ENCODE measurements at places on chromosomes 16 and 17.

GRCh38 chr17:7739746-7740145 lies 22.2 kb downstream of the DNAH2 start:
- no peak for DNase-seq

GRCh38 chr17:27345141-27345904 lies 51.4 kb downstream of the WSB1 start:
- no peak for DNase-seq

DNA sequence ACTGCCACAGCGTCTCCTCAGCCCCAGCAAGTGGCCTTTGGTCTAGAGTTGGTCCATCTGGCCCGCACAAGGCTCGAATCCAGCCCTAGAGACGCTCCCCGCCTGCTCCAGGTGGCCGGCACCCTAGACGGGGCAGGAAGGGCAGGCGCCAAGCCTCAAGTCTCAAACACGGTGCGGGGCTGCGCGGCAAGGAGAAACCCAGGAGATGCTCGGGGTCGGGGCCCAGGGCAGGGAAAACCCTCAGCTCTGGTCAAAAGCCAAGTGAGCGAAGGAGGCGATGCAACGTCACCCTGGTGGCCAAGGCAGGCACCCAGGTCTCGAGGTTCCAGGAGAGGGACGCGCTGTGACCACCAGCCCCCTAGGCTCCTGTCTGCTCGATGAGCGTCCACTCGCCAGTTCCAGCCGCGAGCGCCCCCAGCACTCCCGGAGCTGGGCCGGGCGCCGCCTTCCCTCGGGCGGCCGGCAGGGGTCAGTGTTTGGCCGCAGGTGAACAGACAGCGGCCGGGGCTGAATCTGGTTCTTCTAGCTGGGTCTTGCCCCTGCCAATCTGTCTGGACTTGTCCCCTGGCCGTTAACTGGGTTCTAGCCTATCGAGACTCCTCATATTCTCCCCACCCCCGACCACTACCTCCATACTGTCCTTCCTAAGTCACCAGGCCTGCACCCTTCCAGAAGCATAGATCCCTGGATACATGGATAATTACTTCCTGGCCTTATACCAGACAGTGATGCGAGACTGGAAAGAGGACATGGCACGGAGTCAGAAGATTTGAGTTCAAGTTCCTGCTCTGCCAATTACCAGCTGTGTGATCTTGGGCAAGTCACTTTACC lies 44.0 kb downstream of the PRAC1 start:
- no peak for DNase-seq

DNA sequence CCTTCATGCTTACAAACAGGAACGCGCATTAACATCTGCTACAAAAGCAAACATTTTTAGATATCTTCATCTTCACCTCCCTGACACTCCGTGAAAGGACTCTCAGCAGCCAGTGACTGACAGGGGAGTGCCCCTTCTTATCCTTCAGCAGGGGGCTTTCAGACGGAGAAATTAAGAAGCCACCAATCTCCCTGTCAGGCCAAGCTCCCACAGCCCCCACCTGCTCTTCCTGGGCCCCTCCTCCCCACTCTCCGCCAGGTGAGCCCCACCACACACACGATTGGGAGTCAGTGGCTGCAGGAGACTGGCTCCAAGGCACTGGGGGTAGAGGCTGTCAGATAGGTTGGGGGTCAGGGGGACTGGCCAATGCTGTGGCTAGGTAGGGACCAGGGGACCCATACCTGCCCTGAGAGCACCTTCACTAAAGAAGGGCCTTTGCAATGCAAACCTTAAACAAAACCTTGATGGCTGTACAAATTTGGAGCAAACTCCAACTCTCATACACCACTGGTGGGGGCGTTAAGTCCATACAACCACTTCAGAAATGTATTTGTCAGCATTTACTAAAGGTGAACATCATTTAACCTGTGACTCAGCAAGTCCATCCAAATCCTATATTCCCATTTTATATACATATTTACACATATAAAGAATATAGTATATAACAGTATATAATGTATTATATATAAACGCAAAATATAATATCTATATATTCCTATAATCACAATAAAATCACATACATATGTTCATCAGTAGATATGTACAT lies 232.2 kb downstream of the ZNF423 start:
- DNase-seq: no peak

- DNase-seq: no peak
Observed at GRCh38 chr16:10959161-10959560, 14.8 kb downstream of the CLEC16A start.

DNA sequence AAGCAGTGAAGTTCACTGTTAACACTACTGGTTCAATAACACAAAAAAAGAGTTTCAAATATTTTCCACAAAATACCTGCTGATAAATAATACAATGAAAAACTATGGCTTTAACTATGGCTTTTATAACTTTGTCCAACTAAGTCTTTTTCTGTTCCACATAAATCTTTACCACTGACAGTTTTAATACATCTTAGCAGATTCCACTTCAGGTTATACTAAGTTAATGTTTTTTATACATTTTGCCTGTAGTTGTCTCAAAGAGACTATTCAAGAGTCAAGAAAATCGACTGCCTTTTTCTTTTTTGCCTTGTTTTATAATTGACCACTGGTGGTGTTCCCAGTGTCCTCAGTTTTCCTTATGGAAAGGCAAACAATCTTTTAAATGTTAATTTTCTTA lies 379.7 kb upstream of the PMFBP1 start:
- no peak for DNase-seq

DNA sequence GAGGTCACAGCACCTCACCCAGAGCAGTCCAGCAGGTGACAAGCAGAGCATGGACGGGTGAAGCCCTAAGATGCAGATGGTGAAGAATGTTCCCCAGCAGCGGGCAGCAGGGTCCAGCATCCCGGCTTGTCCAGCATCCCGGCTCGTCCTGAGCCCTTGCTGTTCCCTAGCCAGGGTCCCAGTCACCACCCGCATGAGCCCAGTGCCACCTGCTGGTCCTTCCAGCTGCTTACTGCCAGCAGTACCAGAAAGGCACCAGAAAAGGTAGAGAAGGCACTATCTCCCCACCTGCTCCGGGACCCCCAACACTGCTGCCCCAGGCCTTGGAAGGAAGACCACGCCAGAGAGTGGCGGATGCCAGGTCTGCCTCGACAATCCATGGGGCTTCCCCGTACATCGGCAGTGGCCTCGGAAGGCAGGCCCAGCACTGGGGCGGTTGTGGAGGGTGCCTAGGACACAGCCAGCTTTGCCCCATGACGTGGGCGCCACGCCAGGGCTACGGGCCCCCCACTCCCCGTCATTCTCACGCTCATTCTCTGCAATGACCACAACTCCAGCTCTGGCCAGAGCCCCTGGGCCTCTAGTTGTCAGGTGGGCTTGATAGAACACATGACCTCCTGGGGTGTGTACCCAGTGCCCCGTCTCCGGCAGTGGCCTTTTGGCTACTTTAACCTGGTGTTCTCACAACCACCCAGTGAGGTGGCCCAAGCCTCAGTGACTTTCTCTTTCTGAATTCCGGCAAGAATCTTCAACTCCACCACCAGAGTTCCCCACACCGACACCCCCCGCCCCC lies 1.4 kb downstream of the CENPX start:
- DNase-seq: no peak

DNA sequence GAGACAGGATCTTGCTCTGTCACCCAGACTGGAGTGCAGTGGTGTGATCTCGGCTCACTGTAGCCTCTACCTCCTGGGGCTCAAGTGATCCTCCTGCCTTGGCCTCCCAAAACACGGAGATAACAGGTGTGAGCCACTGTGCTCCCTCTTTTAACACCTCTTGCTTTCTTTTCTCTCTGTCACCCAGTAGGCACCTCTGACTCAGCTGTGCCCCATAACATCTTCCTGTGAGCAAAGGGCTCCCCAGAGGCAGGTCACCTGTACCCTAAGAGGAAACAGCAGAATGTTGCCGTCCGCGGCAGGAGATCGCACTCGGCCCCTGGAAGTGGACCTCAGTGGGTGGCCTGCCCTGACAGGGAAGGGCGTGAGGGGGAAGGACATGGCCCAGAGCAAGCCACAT lies 918 bp upstream of the NLRC3 start:
- no peak for DNase-seq

DNA sequence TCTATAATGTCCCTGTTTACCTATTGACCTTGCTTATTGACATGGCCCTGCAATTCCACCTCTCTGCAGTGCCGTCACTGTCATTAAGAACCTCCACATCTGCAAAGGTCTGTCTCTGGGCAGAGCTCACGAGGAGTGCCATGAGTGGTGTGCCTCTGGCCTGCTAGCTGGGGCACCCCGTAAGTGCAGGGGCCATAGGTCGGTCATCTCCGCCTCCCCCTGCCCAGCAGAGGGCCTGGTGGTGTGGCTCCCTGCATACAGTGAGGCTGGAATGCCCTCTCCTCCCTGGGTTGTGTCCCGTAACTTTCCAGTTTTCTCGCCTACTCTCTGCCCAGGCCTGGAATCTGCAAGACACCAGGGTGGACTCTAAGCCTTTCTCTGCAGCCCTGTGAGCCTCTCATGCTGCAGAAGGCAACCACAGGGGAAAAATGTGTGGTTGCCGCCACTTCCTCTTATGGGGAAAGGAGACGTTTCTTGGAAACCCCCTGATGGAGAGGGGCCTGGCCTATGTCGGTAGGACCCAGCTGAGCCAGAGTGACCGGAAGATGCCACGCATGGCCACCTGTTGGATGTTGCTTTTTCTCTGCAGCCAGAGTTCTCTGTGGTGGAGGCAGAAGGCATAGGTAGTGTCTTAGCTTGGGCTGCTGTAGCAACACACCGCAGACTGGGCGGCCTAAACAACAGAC lies 2.7 kb upstream of the SNX20 start:
- DNase-seq: no peak

- DNase-seq: no peak
Observed at GRCh38 chr17:8557176-8557806, 73.2 kb downstream of the MYH10 start.

- no peak for DNase-seq
Observed at GRCh38 chr17:56624309-56624708, 30.8 kb downstream of the NOG start.

- DNase-seq: no peak
Observed at GRCh38 chr16:50598256-50598894, 50.2 kb downstream of the NKD1 start.

- DNase-seq: no peak
Observed at GRCh38 chr16:48384520-48385252, 527 bp downstream of the SIAH1 start.

GRCh38 chr17:39676198-39676819 lies 8.1 kb downstream of the PNMT start:
- DNase-seq: no peak
